ENCODE measurements at places on chromosomes 3 and 15.

GRCh38 chr3:30324587-30324986, 281.8 kb upstream of the TGFBR2 start:
- DNase-seq, result no peak

DNA sequence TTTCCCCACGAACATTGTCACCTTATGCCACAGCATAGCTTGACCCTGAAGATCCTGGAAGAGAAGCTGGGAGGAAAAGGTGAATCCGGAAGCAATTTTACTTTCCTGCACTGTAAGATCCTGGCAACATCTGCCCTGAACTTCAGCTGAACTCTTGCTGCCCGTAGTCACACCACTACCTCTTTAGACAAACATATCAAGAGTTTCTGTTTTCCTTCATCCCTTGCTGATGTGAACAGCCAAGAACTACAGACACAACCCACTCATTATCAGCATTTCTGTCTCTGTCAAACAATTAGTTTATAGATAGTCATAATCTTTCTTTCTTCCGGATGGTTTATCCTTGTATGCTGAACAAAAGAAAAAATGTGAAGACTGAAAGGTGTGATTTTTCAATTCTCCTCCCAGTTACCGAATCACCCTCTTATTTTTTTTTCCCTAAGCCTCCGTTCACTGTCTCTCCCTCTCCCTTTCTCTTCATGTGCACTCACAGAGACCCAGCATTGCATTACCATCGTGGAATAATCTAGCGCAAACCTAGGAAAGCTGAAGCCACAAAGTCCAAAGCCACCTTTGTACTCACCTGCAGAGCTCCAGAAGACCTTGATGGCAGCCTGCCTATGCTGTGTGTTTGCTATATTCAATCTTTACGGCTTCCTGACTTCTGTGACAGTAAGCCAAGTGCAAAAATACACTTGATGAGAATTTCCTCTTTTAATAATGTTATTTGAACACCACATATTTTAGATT, 229.2 kb downstream of the CDIN1 start:
- no peak for DNase-seq

GRCh38 chr3:8482960-8483665, 18.5 kb upstream of the LMCD1 start:
- peak; percentile 41 for DNase-seq

DNA sequence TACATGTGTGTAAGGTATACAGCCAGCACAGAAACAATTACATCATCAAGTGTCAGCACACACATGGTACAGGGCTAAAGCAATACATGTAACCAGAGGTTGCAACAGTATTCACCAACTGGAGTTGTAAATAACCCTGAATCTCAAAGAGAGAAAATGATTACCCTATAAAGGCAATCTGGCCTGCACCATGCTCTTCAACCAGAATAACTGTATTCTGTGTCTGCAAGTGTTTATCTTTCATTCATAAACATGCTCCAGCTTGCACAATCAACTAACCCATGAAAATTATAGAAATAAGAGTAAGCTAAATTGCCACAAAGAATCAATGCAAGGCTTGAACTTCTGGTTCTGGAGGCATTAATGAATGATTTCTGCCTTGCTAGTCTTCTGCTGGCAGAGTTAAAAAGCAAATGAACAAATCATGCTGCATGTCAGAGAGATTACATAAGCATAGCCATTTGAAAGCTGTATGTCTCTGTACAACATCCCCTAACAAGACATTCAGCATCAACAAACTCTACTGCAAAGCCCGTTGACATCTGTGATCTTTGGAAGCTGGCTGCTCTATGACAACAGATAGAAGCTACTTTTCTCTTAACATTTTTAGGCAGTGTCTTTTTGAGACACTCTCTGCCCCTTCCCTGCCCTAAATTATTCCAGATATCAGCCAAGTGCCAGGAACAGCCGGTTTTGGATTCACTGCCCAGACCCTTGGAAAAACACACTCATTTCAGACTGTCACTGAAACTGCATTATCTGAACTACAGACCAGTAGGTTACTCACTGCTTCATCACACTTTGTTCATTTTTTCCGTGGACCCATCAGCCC, 871.0 kb downstream of the OTOL1 start:
- DNase-seq, result no peak

GRCh38 chr15:25710184-25710583, 152.9 kb downstream of the ATP10A start:
- no peak for DNase-seq

DNA sequence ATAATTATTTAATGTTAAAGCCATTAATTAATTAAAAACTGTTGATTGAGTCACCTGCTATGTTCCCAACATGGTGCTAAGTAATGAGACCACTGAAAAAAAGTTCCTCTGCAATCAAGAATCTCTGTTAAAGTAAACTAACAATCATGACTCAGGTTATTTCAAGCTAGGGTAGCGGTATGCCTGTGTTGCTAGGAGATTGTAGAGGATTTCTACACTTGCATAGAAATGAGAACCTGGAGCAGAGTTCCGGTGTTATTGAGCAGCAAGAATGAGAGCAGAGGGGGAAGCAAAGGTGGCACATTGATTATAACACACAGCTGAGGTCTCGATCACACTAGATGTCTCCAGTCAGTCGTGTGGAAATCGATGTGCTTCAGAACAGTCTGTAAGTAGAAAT, 41.4 kb downstream of the C3orf85 start:
- DNase-seq, result no peak

- no peak for DNase-seq
Measured at GRCh38 chr15:57227166-57227565, 149.1 kb upstream of the CGNL1 start.
